ENCODE measurements at places on chromosomes 2 and 18.

DNA sequence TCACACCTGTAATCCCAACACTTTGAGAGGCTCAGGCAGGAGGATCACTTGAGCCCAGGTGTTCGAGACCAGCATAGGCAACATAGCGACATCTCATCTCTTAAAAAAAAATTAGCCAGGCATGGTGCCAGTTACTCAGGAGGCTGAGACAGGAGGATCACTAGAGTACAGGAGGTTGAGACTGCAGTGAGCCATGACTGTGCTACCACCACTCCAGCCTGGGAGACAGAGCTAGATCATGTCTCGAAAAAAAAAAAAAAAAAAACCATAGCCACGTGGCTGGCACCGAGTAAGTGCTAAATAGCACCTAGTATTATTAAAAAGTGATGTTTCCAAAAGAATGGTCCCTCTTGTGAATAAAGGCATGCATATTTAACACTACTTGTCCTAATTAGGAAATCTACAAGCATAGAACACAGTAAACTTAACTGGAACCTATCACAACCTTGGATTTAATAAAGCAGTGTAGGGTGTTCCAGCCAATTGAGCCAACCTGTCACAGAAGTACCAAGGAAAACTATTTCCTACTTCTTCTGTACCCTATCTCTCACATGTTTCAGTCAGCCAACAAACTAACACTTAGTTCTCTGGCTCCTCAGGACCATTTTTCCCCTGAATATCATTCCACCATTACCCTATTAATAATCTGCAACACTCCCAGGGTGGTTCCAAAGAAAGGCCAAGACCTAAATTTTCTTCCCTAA is 8.8 kb downstream of the RAB1A start:
- DNase-seq: no peak

DNA sequence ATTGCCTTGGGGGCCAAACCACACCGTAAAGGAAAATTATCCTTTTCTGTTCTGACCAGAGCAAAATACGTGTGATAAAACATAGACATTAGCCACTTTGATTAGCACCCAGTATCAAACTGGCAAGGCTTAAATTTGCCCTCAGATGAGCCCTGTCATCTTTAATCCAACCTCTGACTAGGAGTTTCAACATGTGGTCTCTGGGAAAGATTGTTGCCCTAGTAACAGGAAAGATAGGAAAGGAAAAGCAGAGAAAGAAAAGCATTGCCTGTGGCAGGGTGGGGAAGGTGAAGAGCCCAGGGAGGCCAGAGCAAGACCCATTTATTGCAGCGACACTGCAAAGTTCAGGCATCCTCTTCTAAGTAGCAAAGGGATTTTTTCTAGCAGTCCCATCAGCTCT is 181.5 kb upstream of the SCN7A start:
- DNase-seq: no peak

DNA sequence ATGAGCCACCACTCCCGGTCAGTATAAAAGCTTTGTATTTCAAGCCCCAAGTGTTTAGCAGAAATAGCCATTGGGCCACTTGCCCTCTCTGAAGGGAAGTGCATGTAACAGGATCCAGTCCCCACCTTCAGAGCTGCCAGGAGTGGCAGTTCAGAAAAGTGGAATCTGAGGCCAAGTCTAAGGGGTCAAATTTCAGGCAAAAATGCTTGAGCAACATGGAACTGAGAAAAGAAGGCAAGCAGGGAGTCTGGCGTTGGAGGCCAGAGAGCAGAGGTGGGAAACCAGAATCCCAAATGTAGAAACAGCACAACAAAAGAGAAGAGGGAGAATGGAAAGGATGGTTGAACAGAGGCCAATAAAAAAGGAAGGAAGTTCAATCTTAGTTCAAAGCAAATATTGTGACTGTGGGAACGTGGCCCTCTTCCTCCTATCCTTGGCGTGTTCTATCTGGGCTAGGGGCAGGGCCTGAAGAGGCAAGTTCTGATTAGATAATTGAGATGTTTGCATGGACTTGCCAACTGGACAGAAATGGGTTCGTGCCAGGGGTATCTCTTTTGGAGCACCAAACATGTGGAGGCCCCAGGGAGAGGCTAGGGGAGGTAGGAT is 102.2 kb downstream of the AP1S3 start:
- DNase-seq: no peak

DNA sequence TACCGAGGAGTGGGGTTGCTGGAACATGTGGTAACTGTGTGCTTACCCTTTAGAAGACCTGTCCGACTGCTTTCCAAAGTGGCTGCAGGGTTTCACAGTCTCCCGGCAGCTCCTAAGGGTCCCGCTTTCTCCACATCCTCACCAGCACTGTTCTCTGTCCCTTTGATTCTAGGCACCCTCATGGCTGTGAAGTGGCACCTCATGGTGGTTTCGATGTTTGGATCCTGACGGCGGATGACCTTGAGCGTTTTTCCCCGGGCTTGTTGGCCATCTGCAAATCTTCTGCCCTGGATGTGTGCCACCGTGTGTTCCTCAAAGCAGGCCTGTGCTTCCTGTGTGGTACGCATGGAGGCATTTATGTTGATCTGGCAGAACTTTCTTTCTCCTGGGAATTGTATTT is 292.5 kb upstream of the HDAC4 start:
- DNase-seq: no peak

GRCh38 chr2:197081294-197081693 is 154.8 kb upstream of the PGAP1 start:
- no peak for DNase-seq

- no peak for DNase-seq
Measured at GRCh38 chr18:39523281-39523680, 1957.7 kb upstream of the CELF4 start.

GRCh38 chr2:189798312-189799029 is 14.2 kb downstream of the PMS1 start:
- no peak for DNase-seq

- DNase-seq: no peak
Measured at GRCh38 chr2:169798397-169798717, 314 bp upstream of the SSB start.

DNA sequence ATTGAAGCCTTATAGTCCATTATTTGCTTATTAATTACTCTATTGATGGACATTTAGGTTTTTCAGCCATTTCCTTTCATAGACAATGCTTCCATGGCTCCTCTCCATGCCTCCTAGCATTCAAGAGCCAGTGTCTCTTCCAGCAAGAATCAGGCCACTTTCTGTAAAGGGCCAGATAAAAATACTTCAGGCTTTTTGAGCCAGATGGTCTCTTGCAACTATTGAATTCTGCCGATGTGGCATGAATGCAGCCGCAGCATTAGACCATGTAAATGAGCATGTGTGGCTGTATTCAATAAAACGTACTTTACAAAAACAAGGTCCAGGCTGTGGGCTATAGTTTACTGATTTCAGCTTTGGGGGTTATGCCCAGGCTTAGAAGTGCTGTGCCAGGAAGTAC is 38.5 kb downstream of the TRAF3IP1 start:
- no peak for DNase-seq

GRCh38 chr18:58213440-58213839 is 169.4 kb downstream of the NEDD4L start:
- DNase-seq: no peak
